Cardiac septum (tissue), 1 donor: ENCODE measurements at places on chromosomes 12 and 14. TPM values are rescaled to one million over a fixed set of nuclear protein-coding genes. Genes with fewer than 3 reads are reported as not detected.

GRCh38 chr12:116194935-116195431, 82.5 kb downstream of the MED13L start:
- no peak for DNase-seq

- DNase-seq, result no peak
These were observed 80.2 kb upstream of the PTPRR start for GRCh38 chr12:71000748-71001147.

DNA sequence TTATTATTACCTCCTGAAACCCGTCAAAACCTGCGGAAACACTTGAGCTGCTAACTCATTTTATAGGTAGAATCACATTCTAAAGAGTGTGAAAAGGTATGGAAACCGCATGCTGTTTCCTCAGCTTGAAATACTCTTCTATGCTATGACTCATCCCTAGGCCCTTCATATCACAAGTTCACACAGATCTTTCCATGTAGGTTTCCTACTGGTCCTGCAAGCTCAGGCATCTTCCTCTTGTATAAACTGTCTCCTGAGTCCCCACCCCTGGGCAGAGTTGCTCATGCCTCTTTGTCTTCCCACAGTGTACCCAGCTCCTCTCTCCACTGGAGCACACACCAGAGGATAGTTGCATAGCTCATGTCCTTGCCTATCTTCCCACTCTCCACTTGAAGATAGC, 84.7 kb downstream of the CMAS start:
- DNase-seq, result no peak

GRCh38 chr12:45970391-45970790, 20.0 kb downstream of the SCAF11 start:
- DNase-seq, result no peak

DNA sequence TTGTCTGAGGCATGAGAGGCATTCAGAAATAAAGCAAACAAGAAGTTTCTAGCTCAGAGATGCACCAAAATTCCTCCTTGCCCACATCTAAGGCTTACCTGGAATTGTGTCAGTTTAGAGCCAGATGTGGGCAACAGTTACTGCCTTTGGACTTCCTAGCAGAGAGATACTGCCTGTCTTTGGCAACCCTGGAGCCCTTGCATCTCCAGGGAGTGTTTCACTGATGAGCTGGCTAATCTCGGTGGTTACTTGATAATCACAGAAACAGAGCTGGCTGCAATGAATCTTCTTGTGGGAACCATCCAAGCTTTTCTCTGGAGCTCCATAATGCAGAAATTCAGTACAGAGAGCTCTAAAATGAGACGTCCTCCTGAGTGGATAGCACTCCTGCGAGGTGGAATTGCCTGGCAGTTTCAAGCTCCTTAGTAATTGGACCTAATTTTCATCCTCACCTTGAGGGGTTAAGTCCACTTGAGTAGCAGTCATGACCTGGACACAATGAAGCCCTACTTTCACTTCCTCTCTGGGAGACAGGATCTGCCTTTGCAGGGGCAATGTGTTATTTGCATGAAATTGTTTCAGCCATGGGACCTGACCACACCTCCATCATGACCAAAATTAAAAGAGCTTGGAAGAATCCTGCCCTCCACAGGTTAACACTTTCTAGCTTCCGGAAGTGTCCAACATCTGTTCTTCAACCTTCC, 108.8 kb upstream of the ARHGAP5 start:
- DNase-seq, result no peak

GRCh38 chr14:101582294-101582693, 21.0 kb downstream of the DIO3 start:
- no peak for DNase-seq

DNA sequence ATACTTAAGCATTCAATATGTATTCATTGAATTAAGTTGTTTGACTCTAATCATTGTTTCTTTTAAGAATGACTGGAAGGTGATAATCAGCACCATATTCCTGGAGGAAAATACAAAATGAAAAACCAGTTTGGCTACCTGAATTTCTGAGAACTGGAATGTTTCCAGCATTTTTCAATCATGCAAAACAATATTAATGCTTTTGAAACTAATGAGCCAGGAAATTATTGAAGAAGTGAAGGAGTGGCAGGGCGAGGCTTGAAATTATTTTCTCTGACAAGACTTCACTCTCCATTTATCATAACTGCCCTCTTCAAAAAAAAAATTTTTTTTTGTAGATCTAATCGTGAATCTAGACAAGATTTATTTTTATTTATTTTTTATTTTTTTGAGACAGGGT, 19.0 kb downstream of the TMEM19 start:
- DNase-seq, result no peak

- DNase-seq, result no peak
These were observed 24.8 kb downstream of the BICDL1 start for GRCh38 chr12:120013659-120014380.

- no peak for DNase-seq
These were observed 42.2 kb downstream of the SUDS3 start for GRCh38 chr12:118418385-118419057.

GRCh38 chr12:15329891-15330290, 7.6 kb downstream of the PTPRO start:
- no peak for DNase-seq

- DNase-seq, result no peak
These were observed 64.0 kb upstream of the SLC24A4 start for GRCh38 chr14:92258934-92259333.

DNA sequence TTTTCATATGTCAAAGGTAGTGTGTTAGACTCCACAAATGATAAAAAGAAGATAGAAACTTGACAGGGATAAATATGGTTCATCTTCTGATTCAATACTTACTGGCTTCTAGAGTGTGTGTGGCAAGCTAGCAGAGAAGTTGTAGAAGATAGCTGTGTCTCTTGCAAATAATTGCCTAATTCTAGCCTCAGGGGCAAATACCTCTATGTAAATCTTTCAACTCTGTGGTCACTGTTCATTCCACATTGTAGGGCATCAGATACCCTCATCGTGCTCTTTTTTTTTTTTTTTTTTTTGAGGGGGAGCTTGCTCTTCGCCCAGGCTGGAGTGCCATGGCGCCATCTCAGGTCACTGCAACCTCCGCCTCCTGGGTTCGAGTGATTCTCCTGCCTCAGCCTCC, 1.7 kb downstream of the OLR1 start:
- no peak for DNase-seq

GRCh38 chr12:57736741-57737466, 1.6 kb downstream of the AGAP2 start:
- no peak for DNase-seq

DNA sequence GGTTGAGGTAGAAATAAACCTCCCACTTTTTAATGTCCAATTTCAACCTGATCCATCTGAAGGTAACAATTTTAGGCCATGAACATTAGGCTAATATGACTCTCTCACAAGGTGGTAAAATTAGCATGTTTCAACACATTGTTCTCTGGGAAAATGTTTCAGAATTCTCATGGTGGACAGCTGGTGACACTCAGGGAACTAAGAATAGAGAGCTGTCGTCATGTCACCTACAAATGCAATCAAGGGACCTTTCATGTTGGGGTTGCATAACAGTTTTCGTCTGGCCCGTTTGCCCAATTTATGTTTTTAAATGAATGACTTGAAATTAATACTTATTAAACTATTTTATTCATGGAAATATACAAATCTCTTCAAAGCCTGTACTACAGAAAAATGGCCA, 180.7 kb upstream of the PRICKLE1 start:
- no peak for DNase-seq

DNA sequence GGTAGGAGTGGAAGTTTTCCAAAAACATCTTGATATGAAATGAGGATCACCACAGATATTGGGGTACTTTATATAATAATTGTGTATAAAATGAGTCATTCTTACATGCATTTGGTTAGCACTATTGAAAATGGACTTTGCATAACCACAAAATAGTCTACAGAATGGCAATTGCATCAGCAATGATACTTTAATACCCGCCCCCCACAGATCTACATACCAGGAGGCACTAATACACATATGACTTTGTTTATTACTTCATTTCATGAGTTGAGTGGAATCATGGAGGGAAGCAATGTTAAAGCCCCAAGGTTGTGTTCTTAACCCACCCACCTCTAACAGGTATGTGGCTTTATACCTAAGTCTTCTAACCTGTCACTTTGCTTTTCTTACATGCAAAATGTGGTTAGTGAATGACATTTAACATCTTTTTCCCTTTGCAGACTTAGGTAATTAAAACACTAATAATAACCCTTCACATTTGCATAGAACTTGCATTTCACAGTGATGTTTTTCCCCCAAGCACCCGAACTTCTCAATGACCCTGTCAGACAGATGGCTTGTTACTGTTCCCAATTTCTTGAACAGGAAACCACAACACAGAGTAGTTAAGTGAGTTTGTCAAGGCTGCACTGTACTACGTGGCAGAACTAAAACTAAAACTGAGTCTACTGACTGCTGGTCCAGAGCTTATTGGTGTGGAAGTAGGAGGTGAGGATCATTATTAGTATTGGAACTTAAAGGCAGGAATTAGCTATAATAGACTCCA, 101.9 kb downstream of the NPAS3 start:
- DNase-seq, result no peak

DNA sequence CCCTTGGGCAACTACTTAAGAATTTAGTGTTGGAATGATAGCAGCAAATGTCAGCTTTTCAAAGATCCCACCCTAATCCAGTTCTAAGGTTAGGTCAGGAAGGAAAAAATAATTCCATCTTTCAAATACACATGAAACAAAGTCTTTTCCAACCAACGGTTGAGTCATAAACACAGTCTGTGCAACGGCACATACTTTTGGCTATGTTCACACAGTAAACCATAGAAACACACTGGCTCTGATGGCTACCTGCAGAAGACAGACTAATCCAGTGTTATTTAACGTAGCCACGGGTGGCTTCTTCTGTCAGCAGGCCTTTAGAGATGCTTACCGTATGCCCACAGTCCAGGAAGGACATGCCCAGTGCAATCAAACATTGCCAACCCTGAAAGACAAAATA, 35.7 kb downstream of the HIGD1C start:
- no peak for DNase-seq

- DNase-seq, result no peak
These were observed 107.3 kb upstream of the MDM1 start for GRCh38 chr12:68439368-68440045.

DNA sequence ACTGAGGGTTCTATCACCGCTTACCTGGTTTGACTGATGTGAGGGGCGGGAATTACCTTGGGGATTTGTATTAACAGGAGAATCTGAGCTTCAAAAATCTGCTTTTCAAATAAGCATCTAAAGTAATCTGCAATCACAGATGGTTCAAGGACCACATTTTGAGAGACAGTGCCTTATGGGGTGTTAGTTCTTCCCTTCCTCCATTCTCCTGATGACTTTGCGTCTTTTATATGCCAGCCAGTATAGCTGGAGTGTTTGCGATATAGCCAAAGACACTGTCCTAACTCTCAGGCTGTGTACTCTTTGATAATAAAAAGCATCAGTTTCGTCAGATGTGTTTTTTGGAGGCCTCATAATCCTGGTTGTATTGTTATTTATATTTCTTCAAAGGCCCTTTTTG, 39.5 kb downstream of the PPHLN1 start:
- DNase-seq, result no peak

- no peak for DNase-seq
These were observed 22.1 kb downstream of the DMAC2L start for GRCh38 chr14:50334211-50334610.

DNA sequence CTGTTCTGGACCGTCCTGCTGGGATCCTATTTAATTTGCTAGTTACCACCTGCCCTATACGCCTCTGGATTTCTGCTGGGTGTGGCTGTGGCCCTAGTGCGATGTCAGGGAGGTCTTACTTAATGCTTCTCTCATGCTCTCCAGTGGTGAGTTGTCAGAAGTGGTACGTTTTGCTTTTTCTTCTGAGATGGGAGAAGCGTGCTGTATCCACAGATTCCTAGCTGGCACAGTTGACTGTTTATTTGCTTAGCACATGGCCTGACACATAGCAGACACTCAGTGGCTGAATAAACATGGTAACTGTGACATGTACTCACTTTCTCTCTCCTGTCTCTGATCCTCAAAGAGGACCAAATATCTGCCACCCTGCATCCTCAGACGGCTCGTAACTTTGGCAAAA, 107.3 kb downstream of the CACNA1C start:
- no peak for DNase-seq

Gene C12orf56
- not detected for total RNA-seq

Gene HCAR3
- 0.54 TPM for total RNA-seq

Gene PPP1R1A
- 37.9 TPM for total RNA-seq

Gene TSHR
- not detected for total RNA-seq

Gene LIMA1
- 24.3 TPM for total RNA-seq

Gene PLEK2
- total RNA-seq, result 0.40 TPM
